CD4-positive, alpha-beta T cell treated with Interleukin-1 beta for 1 hour (primary cell): ENCODE measurements at places on chromosomes 11 and 22.

DNA sequence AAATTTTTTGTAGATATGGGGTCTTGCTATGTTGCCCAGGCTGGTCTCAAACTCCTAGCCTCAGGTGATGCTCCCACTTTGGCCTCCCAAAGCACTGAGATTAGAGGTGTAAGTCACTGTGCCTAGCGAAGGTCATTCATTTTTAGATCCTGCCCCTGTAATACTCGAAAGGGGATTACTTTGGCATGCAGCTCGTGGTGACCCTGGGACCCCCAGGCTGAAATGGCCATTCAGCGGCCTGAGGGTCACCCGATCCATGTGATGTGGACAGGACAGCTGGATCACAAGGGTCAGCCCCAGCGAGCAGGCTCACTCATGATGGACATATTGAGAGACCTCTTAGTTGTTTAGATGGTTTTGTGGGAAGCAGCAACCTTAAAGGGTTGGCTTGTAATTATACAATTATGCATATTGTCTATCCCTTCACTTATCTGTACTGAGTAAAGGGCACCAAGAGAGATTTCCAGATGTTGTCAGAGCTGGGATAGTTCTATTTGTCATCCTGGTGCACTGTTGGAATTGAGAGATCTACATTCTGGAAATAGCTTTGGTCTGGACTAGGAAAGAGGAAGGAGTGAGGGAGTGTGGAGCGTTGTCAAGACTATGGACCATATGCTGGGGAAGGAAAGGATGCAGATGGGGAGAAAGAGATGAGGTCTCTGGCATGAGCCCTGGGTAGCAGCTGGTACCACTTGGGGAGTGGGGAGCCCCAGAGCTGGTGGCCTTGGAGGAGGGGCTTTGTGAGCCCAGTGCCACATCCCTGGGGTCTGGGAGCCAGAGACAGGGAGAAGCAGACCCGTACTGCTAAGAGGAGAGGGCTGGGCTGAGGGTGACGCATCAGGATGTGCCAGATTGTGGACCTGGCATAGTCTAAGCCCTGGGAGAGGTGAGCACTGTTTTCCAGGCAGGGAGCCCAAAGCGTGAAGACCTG is 15.5 kb downstream of the RHBDD3 start:
- DNase-seq: no peak

DNA sequence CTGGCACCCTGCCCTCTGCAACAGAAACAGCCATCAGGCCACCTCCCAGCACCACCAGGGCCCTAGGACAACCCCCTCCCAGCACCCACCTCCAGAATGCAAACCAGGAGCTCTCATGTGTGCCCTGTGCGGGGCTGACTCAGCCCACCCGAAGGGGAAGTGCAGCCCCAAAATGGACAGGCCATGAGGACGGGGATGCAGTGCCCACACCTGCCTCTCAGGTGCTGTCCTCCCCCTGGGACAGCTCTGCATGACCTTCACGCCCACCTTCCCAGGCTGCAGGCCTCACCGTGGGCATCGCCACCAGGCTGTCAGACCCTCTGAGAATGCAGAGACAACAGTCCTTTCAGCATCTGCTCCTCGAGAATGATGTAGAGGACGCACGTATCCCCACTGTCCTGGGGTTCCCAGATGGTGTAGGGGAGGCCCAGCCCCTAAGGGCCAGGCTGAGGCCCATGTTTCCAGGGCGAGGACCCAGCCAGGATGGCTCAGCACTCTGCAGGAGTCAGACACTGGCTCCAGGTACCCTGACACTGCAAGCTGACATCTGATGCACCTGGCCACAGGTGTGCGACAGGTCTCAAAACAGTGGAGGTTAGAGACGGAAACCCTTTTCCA is 13.5 kb downstream of the MOB2 start:
- DNase-seq: no peak

DNA sequence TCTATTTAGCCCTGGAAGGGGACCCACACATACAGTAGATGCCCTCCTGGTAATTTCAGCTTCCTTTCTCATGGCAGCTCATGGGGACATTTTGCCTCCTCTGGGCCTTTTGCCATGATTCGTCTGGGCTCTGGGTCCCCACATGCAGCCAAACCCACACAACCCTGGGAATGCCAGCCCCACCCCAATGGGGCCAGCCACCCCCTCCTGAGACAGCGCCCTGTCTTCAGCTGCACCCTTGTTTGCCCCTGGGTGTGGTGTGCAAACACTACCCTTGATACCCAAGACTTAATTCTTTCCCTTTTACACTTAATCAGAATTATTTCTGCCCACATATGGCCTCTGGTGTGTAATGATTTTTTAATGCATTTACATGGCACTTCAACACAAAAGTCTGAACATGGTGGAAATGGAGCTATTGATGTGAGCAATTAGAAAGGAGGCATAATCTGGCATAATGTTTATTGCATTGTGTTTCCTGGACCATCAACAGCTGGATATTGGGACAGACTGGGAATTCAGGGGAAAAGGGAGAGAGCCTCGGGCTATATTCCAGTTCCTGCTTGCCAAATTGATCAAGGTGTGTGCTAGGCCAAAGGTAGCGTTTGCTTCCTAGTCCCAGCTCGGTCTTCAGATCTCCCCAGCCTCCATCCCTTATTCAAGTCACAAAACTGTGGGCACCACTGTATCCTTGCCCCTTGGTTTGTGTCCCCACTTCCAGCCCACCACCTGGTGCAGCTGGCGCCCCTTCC is 85.0 kb upstream of the ANO1 start:
- no peak for DNase-seq

- no peak for DNase-seq
Observed at GRCh38 chr11:68498903-68499883, 38.6 kb downstream of the PPP6R3 start.

DNA sequence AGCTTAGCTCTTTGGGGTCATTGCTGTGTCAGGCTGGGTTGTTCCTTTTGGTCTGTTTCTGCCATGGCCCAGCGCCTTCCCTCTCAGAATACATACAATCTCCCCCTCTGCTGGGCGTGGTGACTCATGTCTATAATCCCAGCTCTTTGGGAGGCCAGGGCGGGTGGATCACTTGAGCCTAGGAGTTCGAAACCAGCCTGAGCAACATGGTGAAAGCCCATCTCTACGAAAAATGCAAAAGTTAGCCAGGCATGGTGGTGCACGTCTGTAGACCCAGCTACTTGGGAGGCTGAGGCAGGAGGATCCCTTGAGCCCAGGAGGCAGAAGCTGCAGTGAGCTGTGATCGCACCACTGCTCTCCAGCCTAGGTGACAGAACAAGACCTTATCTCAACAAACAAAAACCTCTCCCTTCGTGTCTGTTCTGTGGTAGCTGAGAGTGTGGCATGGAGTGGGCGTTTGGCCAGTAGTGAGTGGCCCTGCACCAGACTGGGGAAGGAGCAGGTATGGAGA is 46.7 kb upstream of the RAB1B start:
- no peak for DNase-seq
